Stimulated activated CD4-positive, alpha-beta T cell treated with anti-CD3 and anti-CD28 coated beads, Interleukin-1b, Interleukin-23, amount 100 ng/mL, for 1 hour (primary cell): ENCODE measurements at places on chromosomes 2 and 18.

- DNase-seq, result no peak
Observed at GRCh38 chr2:34892766-34893165, 1293.7 kb upstream of the FAM98A start.

DNA sequence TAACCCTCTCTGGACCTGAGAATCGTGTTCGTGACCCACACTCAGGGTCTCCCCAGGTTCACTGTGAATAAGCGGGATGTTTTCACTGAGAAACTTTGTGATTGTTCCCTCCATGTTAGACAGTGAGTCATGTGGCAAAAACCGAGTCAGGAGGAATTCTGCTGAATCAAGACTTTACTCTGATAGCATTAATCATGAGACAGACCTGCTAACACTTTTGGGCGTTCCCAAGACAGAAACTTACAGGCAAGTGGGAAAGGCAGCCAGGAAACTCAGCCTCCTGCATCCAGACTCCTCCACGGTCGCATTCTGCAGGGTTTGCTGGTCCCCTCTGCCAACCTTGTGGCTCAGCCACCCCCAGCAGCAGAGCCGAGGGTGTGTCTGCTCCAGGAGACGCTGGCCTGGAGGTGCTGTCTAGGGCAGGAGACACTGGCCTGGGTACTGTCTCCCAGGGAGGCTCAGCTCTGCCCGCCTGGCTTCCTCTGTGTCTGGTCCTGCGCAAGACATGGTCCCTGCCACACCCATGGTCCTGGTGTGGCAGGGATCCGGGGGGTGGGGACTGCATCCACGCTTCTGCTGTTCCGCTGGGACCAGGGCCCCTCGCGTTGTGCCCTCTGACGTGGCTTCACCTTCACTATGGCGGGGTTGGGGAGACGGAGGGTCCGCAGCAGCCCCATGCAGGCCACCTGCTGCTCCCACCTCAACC is 177.4 kb downstream of the TWIST2 start:
- no peak for DNase-seq

DNA sequence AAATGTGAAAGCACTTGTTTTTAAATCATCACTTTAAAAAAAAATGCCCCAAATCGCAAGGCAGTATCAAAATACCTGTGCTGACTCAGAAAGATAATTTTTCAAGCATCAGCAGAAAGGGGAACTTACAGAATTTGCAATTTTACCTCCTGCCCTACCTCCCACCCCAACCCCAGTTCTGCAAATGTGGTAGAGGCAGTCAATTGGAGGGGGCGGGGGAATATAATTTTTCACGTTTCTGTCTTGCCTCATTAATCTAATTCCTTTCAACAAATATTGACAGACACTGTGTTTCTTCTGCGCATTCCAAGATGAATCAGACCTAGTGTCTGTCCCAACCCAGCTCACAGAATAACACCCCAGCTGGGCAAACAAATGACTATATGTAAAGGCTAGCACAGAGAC is 76.8 kb downstream of the ALPK2 start:
- DNase-seq, result no peak

DNA sequence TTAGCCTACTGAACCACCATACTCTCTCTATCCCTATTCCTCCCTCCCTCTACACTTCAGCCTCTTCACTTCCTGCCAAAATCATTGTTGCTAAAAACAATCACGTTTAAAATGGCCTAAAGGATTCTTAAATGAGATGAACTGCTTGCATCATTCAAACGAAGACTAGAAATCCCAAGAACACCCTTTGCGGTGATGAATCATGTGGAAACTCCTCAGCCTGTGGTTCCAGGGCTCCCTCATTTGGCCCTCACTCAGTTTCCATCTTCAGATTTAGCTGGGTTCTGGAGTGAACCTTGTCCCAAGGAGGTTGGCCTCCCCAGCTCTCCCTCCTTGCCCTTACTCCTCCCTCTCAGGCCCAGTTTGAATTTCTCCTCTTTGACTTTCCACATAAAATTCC is 125.6 kb upstream of the CDC42EP3 start:
- no peak for DNase-seq

- no peak for DNase-seq
Observed at GRCh38 chr2:204339212-204339715, 206.0 kb upstream of the PARD3B start.

- no peak for DNase-seq
Observed at GRCh38 chr2:233835230-233836186, 18.8 kb downstream of the HJURP start.

DNA sequence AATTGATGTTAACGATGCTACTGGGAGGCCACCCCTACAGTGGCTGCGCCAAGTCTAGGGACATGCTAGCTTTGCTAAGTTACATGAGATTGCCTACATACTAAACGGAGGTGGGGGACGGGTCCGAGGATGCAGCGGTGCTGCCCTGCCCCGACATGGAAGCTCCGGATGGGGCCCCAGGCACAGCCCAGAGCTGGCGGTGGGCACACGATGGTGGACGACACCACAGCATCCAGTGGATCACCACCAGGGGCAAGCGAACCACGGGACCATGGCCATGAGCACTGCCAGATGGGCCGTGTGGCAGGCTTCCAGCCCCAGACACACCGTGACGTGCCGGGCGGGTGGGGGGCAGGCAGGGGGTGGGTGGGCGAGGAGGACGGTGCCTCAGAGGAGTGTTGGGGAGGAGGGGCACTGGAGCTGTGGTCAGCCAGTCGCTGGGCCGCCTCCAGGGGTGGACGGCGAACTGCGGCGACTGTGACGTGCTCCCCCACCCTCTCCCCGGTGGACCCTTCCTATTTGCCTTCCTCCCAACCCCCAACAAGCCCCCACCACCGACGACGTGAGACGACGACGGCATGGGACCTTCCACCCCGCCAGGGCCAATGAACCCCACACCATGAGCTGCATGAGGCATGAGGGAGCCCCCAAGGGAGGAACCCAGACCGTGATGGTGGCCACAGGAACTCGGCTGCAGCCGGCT is 90.6 kb upstream of the ANKRD30BL start:
- DNase-seq, result no peak

GRCh38 chr2:7007846-7008741 is 90.9 kb downstream of the RNF144A start:
- no peak for DNase-seq

GRCh38 chr2:138421971-138422335 is 79.6 kb upstream of the SPOPL start:
- DNase-seq, result no peak

DNA sequence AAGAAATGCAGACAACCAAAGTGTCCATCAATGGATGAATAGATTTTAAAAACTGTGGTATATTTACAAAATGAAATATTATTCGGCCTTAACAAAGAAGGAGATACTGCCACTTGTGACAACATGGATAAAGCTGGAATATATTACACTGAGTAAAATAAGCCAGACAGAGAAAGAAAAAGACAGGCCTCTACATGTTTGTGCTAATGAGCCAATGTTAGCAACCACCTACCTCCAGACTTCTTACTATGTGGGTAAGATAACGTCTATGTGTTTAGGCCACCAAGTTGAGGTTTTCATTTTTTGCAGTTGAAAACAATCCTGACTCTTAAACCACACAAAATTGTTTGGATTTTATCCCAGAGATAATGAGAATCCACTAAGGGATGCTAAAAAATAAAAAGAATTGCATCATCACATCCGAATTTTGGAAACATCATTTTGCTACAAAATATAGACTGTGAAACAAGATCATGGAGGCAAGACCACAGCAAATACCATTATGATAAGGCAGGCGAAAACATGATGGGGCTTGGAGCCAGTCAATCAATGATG is 47.0 kb downstream of the EVA1A start:
- no peak for DNase-seq

- no peak for DNase-seq
Observed at GRCh38 chr2:52308156-52308555, 1276.2 kb upstream of the NRXN1 start.

DNA sequence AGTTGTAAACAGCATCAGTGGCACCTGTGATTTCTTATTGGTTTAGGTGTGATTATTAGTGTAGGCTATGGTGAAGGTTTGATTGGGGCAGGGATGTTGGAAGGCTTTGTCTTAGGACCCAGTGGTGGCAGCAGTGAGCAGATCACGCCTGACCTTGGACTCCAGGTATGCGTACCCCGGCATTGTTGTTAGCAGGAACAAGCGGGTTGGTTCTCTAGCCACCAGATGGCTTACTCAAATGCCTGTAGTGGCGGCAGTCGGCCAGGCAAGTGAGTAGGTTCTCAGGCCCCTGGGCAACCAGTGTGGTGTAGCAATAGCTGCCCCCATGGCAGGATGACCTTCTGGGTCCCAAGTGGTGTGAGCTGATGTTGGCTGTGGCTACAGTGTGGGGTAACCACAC is 558.3 kb downstream of the KCNJ3 start:
- no peak for DNase-seq

DNA sequence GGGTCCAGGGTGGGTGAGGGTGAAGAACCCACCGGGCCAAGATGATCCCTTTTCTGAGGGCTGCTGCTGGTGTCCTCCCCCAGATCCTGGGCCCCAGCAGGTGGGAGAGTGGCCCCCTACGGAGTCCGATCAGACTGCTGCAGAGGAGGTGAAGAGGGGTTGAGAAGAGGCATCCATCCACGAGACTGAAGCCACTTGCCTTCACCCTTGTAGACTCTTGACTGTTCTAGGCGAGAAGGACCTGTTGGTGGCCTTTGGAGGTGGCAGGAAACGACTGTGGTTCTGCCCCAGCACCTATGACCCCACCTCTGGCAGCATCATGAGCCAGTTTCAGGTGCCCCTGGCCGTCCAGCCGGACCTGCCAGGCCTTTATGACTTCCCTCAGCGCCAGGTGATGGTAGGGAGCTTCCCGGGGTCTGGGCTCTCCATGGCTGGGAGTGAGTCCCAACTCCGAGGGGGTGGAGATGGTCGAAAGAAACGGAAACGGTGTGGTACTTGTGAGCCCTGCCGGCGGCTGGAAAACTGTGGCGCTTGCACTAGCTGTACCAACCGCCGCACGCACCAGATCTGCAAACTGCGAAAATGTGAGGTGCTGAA is 1.5 kb downstream of the TET3 start:
- DNase-seq, result no peak

GRCh38 chr2:39602616-39603015 is 63.1 kb upstream of the TMEM178A start:
- no peak for DNase-seq

GRCh38 chr2:54983345-54984220 is 66.7 kb downstream of the RTN4 start:
- no peak for DNase-seq

- DNase-seq, result no peak
Observed at GRCh38 chr2:177778472-177778871, 294.1 kb downstream of the PDE11A start.

DNA sequence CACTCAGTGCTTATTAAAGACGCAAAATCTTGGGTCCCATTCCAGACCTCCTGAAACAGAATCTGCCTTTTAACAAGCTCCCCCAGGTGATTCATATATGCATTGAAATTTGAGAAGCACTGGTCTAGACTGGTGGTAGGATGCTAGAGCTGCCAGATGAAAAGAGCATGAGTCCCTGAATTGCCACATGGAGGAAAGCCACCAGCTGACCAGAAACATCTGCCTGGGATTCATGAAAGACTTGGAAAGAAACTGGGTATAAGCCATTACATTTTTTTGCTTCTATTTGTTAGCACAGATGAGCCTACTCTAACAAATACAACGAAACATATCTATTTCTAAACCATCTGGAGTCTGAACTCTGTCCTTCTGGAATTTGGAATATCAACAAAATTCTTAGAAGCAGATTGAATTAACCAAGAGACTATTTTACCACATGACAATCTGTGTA is 228.9 kb downstream of the RBM43 start:
- DNase-seq, result no peak

DNA sequence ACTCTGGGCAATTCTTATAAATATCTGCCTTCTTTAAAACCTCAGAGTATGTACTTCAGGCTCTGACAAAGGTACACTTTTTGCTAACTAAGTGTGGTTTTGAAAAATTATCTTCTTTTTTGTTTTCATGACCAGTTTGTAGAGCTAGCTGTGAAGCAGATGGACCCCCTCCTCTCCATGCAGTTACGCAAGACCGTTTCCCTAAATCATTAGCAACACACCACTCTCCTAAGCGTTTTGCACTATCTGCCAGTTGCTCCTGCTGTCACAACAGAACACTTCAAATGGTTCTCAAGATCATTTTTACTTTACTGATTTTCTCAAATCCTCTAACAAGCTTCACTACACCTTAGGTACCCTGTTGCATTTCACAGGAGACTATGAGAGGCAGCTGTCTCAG is 53.3 kb downstream of the GULP1 start:
- DNase-seq, result no peak

DNA sequence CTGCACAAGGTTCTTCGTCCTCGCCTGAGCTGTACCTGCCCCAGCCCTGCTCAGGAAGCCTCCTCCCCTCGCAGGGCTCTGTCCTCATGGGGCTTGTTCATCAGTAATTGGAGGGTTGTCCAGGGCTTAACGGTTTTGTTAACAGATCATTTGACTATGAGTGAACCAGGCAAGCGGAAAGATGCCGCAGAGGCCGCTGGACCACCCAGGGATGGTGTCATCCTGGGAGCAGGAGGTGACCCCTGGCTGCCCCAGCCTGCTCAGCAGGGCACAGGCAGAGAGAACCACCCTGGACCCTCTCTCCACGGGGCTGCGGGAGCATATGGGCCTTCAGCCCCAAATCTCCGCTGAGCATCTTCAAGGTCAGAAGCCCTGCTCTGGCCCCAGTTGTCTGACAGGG is 264.3 kb downstream of the KLHL29 start:
- no peak for DNase-seq

DNA sequence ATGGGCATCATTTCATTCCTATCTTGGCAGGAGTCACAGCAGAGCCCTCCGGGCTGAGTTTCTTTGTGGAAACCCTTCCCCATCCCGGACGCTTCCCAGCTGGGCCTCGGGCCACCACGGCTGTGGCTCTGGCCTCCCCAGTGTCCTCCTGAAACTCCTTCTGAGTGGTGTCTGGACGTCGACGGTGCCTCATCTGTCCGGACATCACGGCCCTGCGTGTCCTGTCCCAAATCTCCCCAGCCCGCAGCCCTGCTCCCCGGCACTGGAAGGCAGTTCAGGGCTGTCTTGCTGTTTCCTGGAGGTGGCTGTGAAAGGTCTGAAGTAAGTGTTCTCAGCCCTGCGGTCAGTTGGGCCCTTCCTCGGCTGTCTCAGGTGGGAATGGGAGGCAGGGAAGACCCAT is 99.8 kb upstream of the TMEM18 start:
- DNase-seq, result no peak

DNA sequence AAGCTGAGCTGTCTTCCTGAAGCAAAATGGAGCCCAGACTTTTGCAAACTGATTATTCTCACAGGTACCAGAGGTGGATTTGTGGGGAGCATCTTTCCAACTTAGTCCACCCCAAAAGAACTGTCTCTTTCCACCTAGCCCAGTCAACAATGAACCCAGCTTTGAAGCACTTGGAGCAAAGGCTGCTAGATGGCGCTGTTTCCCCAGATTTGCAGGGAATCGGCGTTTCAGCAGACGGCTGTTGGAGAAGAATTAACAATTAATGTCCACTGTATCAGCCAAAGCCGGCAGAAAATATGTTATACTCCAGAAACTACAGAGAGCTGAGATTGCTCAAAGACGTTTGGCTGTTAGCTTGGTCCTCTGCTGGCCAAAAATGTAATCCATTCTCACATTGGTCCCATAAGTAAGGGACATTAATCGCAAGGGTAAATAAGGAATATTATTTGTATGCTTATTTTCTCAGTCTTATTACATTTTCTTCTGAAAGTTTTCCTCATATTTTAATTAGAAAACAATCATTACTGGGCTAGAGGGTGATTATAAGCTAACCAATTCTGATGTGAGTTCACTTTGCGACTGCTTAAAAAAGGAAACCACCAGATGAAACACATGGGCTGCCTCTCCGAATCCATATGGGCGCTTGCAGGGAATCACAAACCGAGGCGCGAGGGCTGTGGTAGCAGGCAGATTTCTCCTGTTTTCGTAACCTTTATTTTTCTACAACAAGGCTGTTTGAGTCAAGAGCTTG is 423.8 kb upstream of the MEX3C start:
- no peak for DNase-seq

- DNase-seq, result no peak
Observed at GRCh38 chr2:237857791-237858190, 1.6 kb upstream of the RAMP1 start.
